ENCODE measurements at places on chromosomes 4 and X.

- DNase-seq = peak; percentile 66
Observed at GRCh38 chrX:48468693-48469691, 1.1 kb downstream of the SLC38A5 start.

- no peak for DNase-seq
Observed at GRCh38 chrX:107701493-107702121, 73.3 kb downstream of the PRPS1 start.

GRCh38 chrX:13026877-13027652, 17.4 kb downstream of the FAM9C start:
- DNase-seq = no peak

- no peak for DNase-seq
Observed at GRCh38 chrX:41442824-41443550, 4.2 kb upstream of the NYX start.

GRCh38 chrX:123481913-123482851, 250.7 kb downstream of the THOC2 start:
- DNase-seq = no peak

DNA sequence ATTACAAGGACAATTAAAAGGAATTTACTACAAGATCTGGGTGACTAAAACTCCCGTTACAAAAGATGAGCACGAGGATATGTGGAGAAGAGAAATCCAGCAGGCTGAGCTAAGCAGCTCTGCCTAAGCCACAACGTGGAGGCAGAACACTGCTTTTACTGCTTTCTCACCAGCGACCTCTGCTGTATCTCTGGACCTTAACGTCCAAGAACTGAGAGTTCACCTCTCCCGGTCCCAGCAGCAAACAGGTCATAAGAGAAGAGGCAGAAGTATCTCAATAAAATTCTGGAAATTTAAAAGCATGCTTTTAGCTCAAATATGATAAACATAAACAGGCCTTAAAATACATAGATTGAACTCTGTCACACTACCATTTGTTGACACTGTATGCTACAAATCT, 81.0 kb downstream of the ADGRA3 start:
- DNase-seq = no peak

DNA sequence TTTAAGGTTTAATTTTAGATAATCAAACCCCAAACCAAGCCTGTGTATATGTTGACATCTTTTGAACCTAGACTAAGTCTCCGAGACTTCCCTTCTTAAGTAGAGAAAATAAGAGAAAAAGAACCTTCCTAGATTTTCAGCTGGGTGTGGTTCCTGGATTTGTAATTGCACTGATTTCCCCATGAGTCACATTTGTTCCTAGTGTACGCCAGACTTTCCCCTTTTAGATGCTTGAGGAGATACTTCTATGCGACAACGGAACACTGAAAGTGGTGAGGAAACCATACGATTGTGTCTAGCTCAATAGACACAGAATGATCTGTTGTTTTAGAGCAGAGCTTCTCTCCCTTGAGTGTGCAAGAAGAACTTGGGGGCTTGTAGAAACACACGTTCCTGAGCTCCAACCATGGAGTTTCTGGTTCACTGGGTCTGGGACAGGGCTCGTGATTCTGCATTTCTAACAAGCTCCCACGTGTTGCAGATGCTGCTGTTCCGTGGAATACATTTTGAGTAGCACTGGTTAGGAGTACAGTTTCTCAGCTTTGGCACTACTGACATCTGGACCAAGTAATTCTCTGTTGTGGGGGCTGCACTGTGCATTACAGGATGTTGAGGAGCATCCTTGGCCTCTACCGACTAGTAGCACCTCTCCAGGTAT, 87.1 kb downstream of the AMELX start:
- no peak for DNase-seq

- DNase-seq = no peak
Observed at GRCh38 chr4:99986792-99987191, 36.7 kb upstream of the H2AZ1 start.

- DNase-seq = peak; percentile 4
Observed at GRCh38 chr4:54548098-54548620, 109.6 kb upstream of the KIT start.

DNA sequence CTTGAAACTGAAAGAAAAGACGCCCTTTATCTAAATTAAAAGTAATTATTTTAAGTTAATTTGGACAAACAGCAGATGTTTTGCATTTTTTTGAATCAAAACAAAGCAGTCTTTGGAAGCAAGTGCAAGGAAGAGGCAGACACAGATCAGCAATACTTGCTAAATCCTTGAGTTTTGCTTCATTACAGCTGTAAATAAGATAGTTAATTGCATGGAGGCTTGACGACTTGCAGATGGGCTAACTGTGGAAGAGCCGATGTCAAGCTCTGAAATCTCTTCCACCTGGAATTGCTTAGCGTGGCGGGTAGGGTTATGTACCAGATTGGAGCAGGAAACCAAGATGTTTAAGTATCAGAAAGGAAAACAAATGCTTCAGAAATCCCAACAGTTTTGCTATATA, 148.8 kb downstream of the POLA1 start:
- no peak for DNase-seq

DNA sequence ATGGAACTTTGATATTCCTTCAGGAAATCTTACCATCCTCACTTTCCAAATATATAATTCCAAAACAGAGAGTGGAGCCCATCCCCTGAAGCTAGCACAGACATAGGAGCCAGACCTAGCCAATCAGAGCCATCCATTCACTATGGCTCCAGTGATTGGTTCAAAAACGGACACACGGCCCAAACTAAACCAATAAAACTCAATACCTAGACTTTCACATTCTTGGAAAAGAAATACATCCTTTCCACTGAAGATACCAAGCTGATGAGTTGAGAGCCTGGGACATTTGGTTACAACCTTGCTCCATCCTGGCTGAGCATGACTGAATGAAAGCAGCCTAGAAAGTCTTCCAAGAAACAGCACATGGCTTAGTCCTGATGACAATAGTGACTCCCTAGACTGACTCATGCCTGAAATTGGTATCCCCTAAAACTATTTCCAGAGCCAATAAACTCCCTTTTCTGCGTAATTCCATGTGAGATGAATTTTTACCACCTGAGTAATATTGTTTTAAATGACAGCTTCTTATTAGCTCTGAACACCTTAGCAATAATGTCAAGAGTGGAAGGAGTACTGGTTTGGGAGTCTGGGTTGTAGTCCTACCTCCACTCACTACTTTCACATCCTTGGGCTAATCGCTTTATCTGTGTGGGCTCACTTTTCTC, 189.6 kb upstream of the LNX1 start:
- no peak for DNase-seq

DNA sequence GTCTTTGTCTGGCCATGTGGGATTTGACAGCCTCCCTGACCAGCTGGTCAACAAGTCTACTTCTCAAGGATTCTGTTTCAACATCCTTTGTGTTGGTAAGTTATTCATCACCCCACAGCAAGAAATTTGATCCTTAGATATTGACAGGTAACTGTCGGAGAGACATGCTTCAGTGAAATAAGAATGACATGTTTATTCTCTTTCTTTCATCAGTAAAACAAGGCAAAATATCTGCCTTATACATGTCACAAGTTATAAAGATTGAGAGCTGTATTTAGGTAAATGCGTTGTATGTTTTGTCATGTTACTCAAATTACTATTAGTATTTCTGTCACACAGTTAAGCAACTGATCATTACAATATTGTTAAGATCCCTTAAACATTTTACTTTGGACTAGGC, 46.9 kb downstream of the SEPTIN11 start:
- no peak for DNase-seq

DNA sequence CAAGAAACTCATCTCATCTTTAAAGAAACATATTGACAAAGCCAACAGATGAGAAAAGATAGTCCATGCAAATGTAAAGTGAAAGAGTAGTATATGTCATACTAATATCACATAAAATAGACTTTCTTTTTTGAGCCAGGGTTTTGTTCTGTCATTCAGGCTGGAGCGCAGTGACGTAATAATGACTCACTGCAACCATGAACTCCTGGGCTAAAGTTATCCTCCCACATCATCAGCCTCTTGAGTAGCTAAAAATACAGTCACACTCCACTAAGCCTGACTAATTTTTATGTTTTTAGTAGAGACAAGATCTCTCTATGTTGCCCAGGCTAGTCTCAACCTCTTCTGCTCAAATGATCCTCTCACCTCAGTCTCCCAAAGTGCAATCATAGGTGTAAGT, 51.8 kb upstream of the TRAM1L1 start:
- DNase-seq = no peak

GRCh38 chr4:136637071-136637777, 895.1 kb downstream of the PCDH18 start:
- no peak for DNase-seq

- no peak for DNase-seq
Observed at GRCh38 chr4:111717921-111718320, 427.3 kb upstream of the FAM241A start.

- no peak for DNase-seq
Observed at GRCh38 chr4:119124352-119124751, 11.3 kb upstream of the MYOZ2 start.

Measured in activated CD4-positive, alpha-beta T cell treated with anti-CD3 and anti-CD28 coated beads, Interleukin-2, Interleukin-6, amounts not matched to agents 100 ng/mL and 50 ng/mL, durations not matched to agents 16 hours and 8 hours (primary cell).